HFF-Myc (cell line): ENCODE measurements at places on chromosomes 12 and 14.

DNA sequence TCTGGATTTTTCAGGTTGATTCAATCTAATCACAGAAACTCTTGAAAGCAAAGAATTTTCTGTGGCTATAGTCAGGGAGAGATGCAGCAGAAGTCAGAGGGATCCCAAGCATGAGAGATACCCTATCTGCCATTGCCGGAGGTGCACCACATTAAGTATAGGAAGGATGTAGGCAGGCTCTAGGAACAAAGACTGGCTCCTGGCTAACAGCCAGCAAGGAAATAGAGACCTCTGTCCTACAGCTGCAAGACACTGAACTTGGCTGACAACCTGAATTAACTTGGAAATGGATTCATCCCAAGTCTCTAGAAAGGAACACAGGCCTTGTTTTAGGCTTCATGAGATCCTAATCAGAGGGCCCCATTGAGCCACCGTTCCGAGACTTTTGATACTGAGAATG, 364.9 kb upstream of the FLRT2 start:
- no peak for DNase-seq

GRCh38 chr14:68427550-68427890, 365.3 kb downstream of the ZFP36L1 start:
- no peak for DNase-seq

- no peak for DNase-seq
Measured at GRCh38 chr14:30610787-30611343, 11.3 kb upstream of the SCFD1 start.

GRCh38 chr12:104471336-104471735, 14.6 kb downstream of the CHST11 start:
- DNase-seq, result no peak

GRCh38 chr14:74977164-74977900, 21.9 kb upstream of the PGF start:
- DNase-seq, result no peak

DNA sequence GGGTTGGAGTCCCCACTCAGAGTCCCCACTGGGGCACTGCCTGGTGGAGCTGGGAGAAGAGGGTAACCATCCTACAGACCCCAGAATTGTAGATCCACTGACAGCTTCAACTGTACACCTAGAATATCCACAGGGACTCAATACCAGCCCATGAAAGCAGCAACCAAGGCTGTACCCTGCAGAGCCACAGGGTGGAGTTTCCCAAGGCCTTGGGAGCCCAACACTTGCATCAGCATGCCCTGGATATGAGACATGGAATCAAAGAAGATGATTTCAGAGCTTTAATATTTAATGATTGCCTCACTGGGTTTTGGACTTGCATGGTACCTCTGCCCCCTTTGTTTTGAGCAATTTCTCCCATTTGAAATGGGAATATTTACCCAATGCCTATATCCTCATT, 80.4 kb downstream of the RASSF9 start:
- no peak for DNase-seq

- no peak for DNase-seq
Measured at GRCh38 chr12:89494411-89495231, 30.0 kb downstream of the GALNT4 start.

GRCh38 chr14:76497550-76498462, 121.9 kb downstream of the ESRRB start:
- DNase-seq, result no peak

DNA sequence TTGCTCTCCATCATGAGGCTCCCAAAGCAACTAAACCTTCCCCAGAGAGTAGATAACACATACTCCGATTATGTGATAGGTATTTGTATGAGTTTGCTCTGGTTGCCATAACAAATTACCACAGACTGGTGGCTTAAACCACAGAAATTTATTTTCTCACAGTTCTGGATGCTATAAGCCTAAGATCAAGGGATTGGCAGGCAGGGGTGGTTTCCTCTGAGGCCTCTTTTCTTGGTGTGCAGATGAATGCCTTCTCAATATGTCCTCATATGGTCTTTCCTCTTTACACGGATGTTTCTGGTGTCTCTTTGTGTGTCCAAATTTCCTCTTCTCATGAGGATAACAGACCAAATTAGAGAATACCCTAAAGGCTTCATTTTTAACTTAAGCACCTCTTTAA, 285.8 kb upstream of the GRIP1 start:
- no peak for DNase-seq

- no peak for DNase-seq
Measured at GRCh38 chr12:72369423-72369959, 97.3 kb downstream of the TRHDE start.

DNA sequence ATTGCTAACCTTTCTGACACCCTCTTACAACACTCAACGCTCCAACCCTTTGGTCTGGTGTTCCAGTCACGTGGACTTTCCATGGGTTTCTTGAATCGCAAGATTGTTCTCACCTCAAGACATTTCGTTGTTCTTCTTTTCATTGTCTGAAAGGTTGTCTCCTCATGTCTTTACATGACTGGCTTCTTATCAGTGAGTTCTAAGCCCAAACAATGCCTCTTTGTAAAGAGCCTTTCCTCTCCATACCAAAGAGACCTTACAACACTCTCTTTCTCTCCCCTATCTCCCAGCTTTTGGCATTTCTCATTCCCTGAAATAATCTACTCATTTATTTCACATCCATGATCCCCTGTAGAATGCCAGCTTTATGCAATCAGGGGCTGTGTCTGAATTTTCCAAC, 1144.8 kb downstream of the AACS start:
- DNase-seq, result no peak

DNA sequence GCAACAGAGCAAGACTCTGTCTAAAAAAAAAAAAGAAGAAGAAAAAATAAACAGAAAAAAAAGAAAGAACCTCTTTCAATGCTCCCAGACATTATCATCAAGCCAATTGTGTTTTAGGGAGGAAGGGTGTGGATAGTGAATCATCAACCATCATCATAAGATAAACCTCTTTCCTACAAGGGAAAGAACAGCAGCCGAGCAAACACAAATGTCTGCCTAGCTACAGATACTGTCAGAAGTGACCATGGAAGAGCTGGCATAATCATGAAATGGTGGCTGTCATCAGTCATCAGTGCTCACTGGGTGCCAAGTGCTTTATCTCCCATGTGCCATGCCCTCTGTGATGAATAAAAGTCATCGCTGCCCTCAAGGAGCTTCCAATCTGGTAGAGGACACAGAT, 46.6 kb downstream of the SLC17A8 start:
- no peak for DNase-seq

DNA sequence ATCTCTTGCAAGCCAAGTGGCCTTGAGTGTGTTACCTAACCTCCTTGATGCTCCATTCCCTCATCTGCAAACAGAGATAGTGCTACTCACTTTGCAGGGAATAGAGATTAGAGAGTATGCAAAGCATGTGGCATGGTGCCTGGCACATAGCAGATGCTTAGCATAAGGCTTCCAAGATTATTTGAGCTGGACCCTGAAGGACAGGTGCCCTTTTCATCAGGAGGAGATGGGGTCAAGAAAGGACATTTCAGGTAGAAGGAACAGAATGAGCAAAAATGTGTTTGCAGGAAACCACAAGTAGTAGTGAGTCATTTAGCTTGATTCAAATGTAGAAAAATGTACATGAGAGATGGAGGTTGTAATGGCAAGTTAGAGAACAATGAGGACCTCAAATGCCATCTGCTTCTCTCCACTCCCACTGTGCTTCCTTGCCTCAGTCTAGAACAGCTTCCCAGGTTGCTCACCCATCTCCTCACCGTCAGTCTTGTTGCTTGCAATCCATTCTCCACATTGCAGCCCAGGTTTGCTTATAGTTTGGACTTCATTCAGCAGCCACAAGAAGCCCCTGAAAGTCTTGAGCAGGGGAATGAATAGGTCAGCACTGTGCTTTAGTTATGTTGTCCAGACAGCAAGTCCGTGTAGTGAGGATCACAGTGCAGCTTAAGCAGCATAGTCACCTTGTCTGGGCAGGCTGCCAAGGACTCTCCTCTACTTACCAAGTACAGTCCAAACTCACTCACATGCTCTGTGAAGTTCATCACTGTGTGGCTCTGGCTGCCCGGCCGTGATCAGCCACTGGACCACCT, 536.3 kb upstream of the CCDC196 start:
- DNase-seq, result no peak
